Stimulated activated CD4-positive, alpha-beta T cell treated with anti-CD3 and anti-CD28 coated beads, TNF-alpha, amount 100 ng/mL, for 1 hour (primary cell): ENCODE measurements at places on chromosomes 12 and 14.

DNA sequence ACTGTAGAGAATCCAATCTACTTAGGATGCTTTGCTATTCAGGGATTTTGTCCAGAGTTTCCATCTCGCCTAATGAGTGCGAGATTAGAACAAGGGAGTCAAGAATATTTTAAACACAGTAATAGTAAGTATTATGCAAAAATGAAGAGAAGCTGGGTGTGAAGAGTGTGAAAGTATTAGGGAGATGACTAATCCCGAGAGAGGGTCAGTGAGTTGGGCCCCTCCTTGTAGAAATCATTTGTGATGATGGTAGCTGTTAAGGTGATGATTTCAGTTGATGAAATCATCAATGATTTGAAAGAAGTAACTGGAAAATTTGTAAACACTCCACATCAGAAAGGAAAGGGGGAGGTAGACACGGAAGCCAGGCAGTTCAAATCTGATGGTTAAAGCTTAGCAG lies 478.9 kb upstream of the MGAT4C start:
- DNase-seq: no peak

DNA sequence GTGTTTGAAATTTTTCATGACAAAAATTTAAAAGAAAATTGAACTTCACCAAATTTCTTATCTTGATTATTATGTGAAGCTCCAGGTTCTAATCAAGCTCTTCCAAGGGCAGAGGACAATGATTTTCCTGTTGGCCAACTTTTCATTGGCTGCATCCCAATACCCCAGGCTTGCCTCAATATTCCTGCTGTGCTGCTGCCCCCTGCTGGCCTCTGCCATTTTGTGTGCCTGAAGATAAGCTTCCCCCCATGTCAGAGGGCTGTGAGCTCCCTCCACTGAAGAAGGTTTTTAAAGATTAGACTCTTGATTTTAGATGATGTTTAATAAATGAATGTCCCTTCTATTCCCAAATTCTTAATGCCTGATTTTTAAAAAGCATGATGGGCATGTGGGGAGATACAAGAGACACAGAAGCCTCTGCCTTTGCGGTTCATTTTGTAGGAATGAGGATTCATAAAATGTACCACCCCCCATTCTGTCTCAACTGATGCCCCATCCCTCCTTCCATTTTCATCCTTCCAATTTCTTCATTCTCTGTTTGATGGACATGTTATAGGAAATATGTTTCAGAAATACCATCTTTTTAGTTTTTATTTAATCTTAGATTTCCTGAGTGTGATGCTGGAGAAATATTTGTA lies 76.7 kb upstream of the RGS6 start:
- DNase-seq: peak; percentile 1

DNA sequence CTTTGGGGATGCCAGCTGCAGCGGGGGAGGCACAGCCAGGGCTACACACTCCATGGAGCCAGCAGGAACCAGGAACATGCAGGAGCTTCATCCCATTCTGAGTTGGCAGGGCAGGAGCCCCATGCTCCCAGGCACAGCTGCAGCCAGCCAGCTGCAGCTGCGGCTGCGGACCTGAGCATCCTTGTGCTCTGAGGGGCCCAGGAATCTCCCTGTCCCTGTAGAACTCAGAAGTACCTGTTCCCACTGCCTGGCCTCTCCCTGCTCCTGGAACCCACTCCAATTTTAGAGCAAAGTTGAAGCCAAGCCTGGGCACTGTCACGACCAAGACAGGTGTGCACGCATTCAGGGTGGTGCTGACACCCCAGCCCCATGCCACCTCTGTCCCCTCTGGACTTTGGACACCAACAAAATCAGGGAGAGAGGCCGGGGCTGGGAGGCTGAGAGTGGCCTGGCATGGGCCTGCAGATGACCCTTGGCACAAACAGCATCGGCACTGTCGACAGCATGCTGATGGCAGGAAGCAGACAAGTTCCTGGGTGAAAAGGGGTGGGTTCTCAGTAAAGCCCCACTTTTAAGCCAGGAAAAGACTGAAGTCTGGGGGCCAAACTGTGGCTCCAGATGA lies 257.3 kb upstream of the LRFN5 start:
- no peak for DNase-seq

DNA sequence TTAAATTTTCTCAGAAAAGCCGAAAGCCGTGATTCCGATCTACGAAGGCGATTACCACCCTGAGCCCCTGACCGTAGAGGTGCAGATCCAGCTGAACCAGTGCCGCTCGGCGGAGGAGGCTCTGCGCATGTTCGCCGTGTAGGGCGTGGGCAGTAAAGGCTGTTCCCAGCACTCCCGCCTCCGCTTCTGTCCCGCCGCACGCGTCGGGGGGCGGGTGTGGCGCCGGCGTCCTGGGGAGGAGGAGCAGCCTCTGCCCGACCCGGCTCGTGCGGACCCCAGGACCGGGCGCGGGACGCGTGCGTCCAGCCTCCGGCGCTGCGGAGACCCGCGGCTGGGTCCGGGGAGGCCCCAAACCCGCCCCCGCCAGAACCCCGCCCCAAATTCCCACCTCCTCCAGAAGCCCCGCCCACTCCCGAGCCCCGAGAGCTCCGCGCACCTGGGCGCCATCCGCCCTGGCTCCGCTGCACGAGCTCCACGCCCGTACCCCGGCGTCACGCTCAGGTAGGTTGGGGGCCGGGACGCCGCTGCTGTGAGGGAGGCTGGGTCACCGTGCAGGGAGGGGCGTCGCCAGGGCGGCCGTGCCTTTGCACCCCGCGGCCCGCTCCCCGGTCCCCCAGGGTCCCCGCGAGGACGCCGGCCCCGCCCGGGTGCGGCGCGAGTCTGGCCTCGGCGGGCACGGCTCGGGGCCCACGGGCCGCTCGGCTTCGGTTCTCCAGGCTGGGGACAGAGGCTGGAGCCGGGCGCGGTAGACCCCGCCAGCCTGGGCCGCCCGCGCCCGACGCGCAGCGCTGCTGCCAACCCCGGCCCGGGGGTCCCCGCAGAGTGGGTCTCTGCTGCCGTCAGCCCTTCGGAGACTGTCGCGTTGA lies at the start of gene B3GNT4:
B3GNT4 (plus strand) TSS at position 409 of the 866 bp plus-strand sequence. CDS start 910 bp downstream, outside the sequence.
- DNase-seq: peak; percentile 52

DNA sequence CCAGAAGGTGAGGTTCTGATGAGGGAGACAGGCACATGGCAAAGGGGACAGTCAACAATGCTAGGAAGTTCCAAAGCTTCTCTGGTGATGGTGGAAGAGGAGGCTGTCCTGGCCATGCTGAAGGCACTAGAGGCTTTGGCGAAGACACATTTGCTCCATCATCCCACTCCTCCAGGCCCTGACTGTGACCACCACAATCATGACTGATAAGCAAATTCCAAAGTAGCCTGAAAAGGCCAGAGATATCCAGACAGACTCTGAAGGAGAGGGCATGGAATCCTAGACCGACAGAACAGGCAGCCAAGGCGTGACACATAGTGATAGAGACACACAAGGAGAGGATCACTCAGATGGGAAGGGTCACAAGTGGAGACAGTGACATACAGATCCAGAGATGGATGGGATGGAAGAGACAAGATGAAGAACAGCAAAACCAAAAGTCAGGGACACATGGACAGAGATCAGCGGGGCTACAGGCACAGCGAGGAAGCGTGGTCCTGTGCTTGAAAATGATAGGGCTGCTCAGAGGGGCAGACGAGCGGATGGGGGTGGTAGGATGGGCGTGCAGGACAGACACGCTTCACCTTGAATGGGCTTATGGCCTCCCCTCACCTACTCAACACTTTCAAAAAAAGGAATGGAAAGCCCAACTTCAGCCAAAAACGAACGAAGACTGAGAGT lies 1.3 kb downstream of the ZFHX2 start:
- DNase-seq: no peak

DNA sequence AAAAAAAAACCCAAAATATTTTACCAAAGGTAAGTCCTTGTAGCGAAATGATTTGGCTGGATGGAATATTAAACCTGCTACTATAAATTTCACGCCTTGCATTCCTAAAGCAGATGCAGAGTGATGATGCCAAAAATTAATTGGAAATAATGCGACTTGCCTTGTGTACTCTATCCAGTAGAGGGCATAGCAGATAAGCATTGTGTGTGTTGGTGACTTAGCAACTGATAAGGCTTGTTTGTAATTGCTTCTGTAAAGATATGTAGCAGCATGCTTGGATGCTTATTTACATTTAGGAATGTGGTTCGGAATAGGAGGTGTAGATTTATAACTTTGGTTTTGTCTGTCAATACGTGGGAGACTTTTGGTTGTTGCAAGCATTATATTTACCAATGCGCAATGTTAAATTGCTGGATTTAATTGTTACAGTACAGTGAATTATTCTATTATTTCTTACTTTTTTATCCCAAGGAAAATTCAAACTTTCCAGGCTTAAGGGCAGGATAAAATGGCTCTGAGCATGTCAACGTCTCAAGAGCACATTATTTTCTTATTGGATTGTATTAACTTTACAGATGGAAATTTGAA lies 80.5 kb downstream of the TMEM260 start:
- no peak for DNase-seq

DNA sequence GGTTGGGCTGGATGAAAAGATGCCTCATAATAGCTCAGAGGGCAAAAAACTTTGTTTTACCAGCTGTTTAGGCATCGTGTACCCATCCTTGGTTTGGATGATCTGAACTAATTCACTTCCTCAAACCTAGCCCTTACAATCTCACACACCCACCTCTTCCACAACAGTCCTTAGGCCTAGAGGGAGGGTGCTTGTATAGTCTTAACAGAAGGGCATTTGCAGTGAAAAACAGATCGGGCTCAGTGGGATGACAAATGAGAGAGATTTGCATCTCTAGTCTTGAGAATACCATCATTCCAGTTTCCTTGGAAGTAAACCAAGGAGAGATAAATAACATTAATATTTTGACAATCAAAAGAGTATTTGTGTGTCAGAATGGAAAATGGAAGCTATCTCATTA lies 11.0 kb downstream of the SLCO1A2 start:
- no peak for DNase-seq

GRCh38 chr14:41609704-41610183 lies 3.1 kb downstream of the LRFN5 start:
- no peak for DNase-seq

DNA sequence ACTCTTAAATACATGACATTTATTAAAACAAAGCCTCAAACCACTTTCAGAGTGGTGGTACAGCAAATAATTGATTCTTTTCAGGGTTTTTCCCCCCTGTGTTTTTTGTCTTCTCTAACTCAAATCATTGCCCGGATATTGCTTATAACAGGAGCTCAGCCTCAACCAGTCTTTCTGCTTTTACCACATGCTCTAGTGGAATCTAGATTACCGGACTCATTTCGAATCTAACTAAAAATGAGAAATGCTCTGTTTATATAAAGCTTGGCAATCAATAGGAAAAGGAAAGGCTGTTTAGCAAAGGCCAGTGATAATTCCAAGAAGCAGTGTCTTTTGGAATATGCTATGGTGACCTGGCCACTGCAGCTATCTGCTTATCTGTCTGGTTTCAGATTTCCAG lies 161.5 kb downstream of the ETV6 start:
- DNase-seq: no peak

DNA sequence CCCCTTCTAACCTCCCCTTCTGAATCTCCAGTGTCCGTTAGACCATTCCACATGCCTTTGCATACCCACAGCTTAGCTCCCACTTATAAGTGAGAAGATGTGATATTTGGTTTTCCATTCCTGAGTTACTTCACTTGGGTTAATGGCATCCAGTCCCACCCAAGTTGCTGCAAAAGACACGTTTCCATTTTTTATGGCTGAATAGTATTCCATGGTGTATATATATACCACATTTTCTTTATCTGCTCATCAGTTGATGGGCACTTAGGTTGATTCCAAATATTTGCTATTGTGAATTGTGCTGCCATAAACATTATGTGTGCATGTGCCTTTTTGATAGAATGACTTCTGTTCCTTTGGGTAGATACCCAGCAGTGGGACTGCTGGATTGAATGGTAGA lies 67.8 kb downstream of the MVK start:
- no peak for DNase-seq

DNA sequence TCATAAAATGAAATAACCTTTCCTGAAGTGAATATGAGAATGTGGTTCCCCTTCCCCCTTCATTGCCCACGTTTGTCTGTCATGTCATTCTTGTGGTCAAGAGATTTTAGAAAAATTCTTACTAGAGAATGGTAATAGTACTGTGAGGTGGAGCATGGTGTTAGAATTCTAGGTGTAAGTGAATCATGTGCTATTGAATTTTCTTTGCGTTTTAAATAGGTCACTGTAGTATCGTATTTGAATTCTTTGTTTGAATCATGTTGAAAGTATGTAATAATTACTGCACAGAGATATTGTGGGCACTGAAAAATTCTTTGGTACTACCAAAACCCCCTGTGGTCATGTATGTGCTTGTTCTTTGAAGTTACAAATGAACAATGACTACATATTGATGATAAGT lies 49.9 kb downstream of the FUT8 start:
- no peak for DNase-seq

DNA sequence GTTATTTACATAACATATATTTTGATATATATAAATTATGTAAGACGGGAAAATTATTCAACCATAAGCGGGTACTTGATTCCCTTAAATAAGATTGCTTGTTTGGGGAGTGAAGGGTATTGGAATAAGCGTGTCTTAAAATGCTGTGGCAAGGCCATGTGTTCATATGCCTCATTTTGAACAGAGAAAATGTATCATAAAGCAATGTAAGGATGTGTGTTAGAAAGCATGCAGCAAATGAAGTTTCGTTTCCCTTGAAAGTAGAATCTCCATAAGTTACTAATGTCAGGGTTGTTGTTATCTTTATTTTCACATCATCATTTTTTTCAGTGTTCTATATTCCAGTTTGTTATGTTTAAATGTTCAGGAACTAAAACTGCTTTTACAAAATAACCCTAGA lies 465.6 kb downstream of the FOXG1 start:
- no peak for DNase-seq

DNA sequence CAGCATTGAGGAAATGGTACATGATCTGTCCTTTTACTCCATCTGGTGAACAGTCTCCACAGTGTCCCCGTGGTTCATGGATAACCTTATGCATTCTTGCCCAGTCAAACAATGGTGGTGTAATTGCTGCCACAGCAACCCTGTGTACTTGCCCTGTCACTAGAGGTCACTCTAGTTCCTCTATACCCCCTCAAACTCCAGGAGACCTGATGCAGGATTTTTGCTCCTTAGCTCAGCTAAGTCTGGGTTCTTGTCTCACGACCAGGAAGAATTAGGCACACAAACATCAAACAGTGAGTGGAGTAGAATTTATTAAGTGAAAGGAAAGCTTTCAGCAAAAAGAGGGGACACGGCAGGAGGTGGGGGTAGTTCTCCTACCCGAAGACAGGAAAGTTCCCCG lies 24.7 kb upstream of the EEA1 start:
- no peak for DNase-seq
